Kidney epithelial cell (primary cell): ENCODE measurements at places on chromosomes 2 and 18. TPM values are rescaled to one million over a fixed set of nuclear protein-coding genes. Genes with fewer than 3 reads are reported as not detected.

MPP4 gene
- total RNA-seq, result 0.21 TPM in 1 of 2 replicates, not detected in the other

COL3A1 gene
- 13.4 and 14.5 TPM in 2 replicates for total RNA-seq

CAPN14 gene
- total RNA-seq, result 0.58 and 1.4 TPM in 2 replicates

RIT2 gene
- total RNA-seq, result not detected in 2 replicates

ANKAR gene
- 3.3 and 3.8 TPM in 2 replicates for total RNA-seq

GALM gene
- 10.1 and 11.1 TPM in 2 replicates for total RNA-seq

CHMP1B gene
- total RNA-seq, result 95.4 and 96.9 TPM in 2 replicates

COLEC11 gene
- not detected in 2 replicates for total RNA-seq

CDH2 gene
- 190 and 196 TPM in 2 replicates for total RNA-seq

HPCAL1 gene
- total RNA-seq, result 33.7 and 41.3 TPM in 2 replicates

STK17B gene
- 6.0 and 8.2 TPM in 2 replicates for total RNA-seq

LRRC30 gene
- total RNA-seq, result not detected in 2 replicates

EVX2 gene
- not detected in 2 replicates for total RNA-seq

CPLX4 gene
- not detected in 2 replicates for total RNA-seq

IL1F10 gene
- total RNA-seq, result not detected in 2 replicates

CCNT2 gene
- 16.8 and 19.2 TPM in 2 replicates for total RNA-seq

ACAA2 gene
- total RNA-seq, result 55.8 and 68.0 TPM in 2 replicates

SPATA3 gene
- total RNA-seq, result not detected in 2 replicates
